Activated CD8-positive, alpha-beta T cell treated with anti-CD3 and anti-CD28 coated beads, Interleukin-2, amount 10 ng/mL, durations not matched to agents 7 days and 5 days (primary cell): ENCODE measurements at places on chromosomes 11 and 22. TPM values are rescaled to one million over a fixed set of nuclear protein-coding genes. Genes with fewer than 3 reads are reported as not detected.

THAP12 gene
- total RNA-seq = 50.8 TPM

GRCh38 chr11:42066113-42066512, 606.7 kb upstream of the LRRC4C start:
- no peaks in the 10 kb centered on the region for H3K27me3 ChIP-seq
- H3K4me1 ChIP-seq = no peaks in the 10 kb centered on the region
- no peak for DNase-seq
- no peak overlapping the region for H3K27ac ChIP-seq
- no peaks in the 10 kb centered on the region for H3K36me3 ChIP-seq

GRCh38 chr22:43592476-43592875, 180.7 kb downstream of the MPPED1 start:
- H3K27ac ChIP-seq = no peak overlapping the region
- H3K4me3 ChIP-seq = no peak overlapping the region
- H3K36me3 ChIP-seq = no peaks in the 10 kb centered on the region

GRCh38 chr11:13965337-13965736, 2.8 kb downstream of the SPON1 start:
- peaks cover 24% of the 10 kb centered on the region for H3K4me1 ChIP-seq
- no peaks in the 10 kb centered on the region for H3K36me3 ChIP-seq

DNA sequence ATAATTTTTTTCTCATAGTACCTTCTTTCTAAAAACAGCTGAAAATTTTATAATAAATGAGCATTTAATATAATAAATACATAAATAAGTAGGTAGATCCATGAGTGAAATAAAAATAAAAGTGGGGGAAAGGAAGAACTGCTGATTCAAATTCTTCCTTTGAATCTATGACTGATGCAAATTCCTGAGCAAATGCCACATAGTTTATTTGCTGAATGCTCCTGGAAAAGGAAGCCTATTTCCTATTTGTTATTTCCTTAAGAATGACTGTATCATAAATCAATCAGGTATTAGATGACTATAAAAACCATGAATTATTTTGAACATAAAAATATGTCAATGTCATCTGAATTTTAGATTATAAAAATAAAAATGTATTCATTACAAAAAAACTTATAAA, 16.6 kb downstream of the BTBD10 start:
- H3K27ac ChIP-seq = no peak overlapping the region
- DNase-seq = no peak
- H3K4me3 ChIP-seq = no peak overlapping the region
- peaks cover 3% of the 10 kb centered on the region for H3K36me3 ChIP-seq
- H3K27me3 ChIP-seq = no peaks in the 10 kb centered on the region

GRCh38 chr22:29309332-29310064, 3.0 kb downstream of the GAS2L1 start:
- H3K27me3 ChIP-seq = peaks cover 34% of the 10 kb centered on the region
- peak overlapping the region; percentile 63 for H3K4me3 ChIP-seq
- H3K27ac ChIP-seq = peak overlapping the region; percentile 86
- peaks cover 6% of the 10 kb centered on the region for H3K36me3 ChIP-seq
- no peak for DNase-seq
- H3K4me1 ChIP-seq = peaks cover 64% of the 10 kb centered on the region

KLHL35 gene
- 0.31 TPM for total RNA-seq

DNA sequence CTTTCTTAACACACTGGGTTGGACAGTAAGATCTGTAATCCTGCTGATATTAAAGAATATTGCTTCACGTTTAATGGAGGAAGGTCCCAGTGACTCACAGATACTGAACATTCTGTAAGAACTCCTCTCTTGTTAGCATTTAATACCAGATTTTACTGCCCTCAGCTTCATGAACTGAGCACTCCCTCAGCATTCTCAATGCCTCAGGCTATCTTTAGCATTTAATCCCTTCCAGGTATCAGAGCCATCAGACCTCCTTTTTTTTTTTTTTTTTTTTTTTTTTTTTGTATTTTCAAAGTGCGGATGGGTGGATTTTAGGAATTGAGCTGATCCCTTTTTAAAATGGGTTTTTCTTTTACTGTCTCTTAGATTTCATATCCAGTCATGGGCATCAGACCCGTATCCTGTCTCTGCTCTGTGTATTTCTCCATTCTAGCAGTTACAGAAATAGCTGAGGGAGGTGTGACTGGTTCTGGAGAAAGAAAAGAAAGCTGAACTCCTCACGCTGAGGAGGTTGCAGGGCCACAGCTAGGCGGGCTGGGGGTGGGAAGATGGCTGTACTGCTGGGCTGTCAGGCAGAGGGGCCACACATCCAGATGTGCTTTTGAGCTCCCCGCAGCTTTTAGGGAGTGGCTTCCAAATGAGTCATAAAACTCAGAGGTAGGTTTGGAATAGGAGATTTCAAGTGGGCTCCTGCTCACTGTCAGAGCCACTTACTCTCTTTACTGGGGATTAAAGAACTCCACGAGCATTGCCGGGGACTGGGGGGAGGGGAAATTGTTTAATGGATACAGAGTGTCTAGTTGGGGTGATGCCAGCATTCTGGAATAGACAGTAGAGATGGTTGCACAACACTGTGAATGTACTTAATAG, 97.0 kb downstream of the SYT9 start:
- peaks cover 5% of the 10 kb centered on the region for H3K27me3 ChIP-seq
- DNase-seq = no peak
- no peak overlapping the region for H3K27ac ChIP-seq

SLC6A5 gene
- total RNA-seq = not detected

PATE4 gene
- not detected for total RNA-seq

- no peaks in the 10 kb centered on the region for H3K36me3 ChIP-seq
- H3K4me1 ChIP-seq = peaks cover 12% of the 10 kb centered on the region
- no peak overlapping the region for H3K27ac ChIP-seq
- no peaks in the 10 kb centered on the region for H3K27me3 ChIP-seq
- no peak for DNase-seq
These were observed 774.3 kb downstream of the FAM181B start for GRCh38 chr11:81959341-81959740.

SELENOM gene
- 0.76 TPM for total RNA-seq

DNA sequence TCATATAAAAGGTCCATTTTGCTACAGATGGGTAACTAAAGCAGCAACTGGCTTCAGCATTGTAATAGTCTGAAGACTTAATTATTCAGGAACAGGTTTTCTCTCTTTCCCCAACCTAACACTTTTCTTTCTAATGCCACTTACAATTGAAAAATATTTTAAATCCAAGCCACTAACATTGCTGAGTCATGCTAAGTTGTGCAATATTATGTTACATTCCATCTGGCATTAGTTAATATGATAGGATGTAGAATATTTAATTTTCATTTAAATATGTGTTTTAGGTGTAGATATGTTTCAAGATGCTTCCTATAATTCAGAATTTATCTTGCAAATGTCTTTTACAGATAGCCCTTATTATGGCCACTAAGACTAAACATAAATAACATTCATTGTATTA, 98.6 kb downstream of the KIF18A start:
- H3K36me3 ChIP-seq = no peaks in the 10 kb centered on the region
- DNase-seq = no peak
- no peak overlapping the region for H3K27ac ChIP-seq
- H3K4me1 ChIP-seq = no peaks in the 10 kb centered on the region
- H3K27me3 ChIP-seq = no peaks in the 10 kb centered on the region
- no peak overlapping the region for H3K4me3 ChIP-seq

- peaks cover 43% of the 10 kb centered on the region for H3K4me1 ChIP-seq
- peak overlapping the region; percentile 28 for H3K4me3 ChIP-seq
- peak overlapping the region; percentile 73 for H3K27ac ChIP-seq
- no peaks in the 10 kb centered on the region for H3K27me3 ChIP-seq
- peak; percentile 57 for DNase-seq
- peaks cover 24% of the 10 kb centered on the region for H3K36me3 ChIP-seq
These were observed 2.8 kb downstream of the PDXP start for GRCh38 chr22:37661160-37661924.

DNA sequence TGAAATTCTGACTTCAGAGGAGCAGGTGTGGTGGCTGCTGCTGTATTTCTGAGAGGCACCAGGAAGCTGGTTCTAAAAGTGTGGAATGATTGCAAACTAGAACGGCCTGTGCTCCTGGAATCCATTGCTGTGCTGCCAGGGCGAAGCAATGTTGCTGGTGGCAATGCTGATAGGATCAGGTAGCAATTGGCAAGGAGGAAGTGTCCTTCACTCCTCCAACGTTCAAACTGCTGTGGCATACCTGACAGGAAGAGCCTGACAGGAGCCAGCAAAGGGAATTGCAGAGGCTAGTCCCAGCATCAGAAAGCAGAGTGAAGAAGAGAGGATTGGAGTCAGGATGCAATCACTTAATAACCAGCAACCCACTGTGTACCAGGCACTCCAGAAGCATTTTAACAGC, 118.2 kb downstream of the FAR1 start:
- DNase-seq = no peak
- no peak overlapping the region for H3K4me3 ChIP-seq
- no peaks in the 10 kb centered on the region for H3K36me3 ChIP-seq
- no peak overlapping the region for H3K27ac ChIP-seq

GDPD4 gene
- total RNA-seq = not detected

DNA sequence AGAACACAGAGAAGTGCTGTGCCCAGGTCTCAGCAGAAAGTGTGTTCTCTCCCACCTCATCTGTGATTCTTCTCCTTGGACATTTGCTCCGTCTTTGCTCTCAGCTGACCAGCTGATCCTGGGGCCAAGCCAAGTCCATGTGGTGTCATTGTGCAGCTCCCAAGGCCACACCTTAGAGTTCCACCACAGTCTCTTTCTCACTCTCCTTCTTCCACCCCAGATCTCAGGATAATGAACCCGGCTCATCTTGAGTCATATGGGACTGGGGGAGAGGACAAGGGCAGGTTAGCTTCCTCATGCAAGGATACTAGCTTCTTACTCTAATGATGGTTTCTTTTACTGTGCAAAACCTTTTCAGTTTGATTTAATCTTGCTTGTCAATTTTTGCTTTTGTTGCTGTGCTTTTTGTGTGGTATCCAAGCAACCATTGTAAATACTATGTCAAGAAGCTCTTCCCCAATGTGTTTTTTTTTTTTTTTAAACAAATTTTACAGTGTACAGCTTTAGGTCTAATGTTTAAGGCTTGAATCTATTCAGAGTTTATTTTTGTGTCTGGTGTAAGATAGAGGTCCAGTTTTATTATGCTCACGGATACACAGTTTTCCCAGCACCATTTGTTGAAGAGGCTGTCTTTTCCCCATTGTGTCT, 75.0 kb upstream of the OR4B1 start:
- peaks cover 7% of the 10 kb centered on the region for H3K4me1 ChIP-seq
- no peak overlapping the region for H3K27ac ChIP-seq
- H3K4me3 ChIP-seq = no peak overlapping the region
- peaks cover 68% of the 10 kb centered on the region for H3K36me3 ChIP-seq
- H3K27me3 ChIP-seq = no peaks in the 10 kb centered on the region
- DNase-seq = no peak

DNA sequence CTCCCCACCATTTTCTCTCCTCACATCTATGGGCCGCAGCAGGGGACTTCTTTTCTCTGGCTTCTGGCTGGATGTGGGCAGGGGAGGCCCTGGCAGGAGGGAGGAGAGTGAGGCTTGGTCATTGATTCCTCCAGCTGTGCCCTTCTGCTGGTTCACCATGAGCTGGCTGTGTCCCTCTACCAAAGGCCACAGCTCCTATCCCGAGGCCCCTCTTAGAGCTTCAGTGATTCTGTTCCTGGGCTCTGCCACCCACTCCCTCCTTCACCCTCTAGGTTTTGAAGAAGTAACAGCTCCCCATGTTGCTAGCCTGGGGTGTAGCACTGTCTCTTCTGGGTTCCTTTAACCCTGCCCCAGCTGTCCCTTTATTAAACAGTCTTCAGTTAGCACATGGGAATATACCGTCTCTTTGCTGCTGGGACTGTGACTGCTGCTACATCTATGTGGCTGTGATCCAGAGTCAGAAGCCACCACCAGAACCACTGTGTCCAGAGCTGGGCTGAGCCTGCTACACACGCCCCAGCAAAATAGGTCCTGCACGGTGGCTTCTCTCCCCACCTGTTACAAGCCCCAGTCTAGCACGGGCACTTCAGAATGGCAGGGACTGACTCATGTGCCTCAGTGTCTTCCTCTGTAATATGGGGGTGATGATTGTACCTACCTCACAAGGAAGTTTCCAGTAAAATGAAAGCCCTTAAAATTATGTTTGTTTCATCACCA, 578 bp upstream of the PARVG start:
- peaks cover 10% of the 10 kb centered on the region for H3K27me3 ChIP-seq
- H3K36me3 ChIP-seq = peaks cover 19% of the 10 kb centered on the region
- DNase-seq = no peak
- peak overlapping the region; percentile 95 for H3K4me3 ChIP-seq
- H3K4me1 ChIP-seq = peaks cover 32% of the 10 kb centered on the region
- peak overlapping the region; percentile 92 for H3K27ac ChIP-seq

- no peak overlapping the region for H3K27ac ChIP-seq
- no peaks in the 10 kb centered on the region for H3K36me3 ChIP-seq
- H3K4me1 ChIP-seq = no peaks in the 10 kb centered on the region
- no peak for DNase-seq
- H3K27me3 ChIP-seq = no peaks in the 10 kb centered on the region
These were observed 52.4 kb downstream of the KCNC1 start for GRCh38 chr11:17786824-17787525.

- DNase-seq = no peak
- no peak overlapping the region for H3K4me3 ChIP-seq
- H3K27ac ChIP-seq = no peak overlapping the region
- peaks cover 23% of the 10 kb centered on the region for H3K4me1 ChIP-seq
These were observed 30.2 kb downstream of the ZBTB16 start for GRCh38 chr11:114089748-114090147.

GRCh38 chr11:131146827-131147490, 223.5 kb upstream of the NTM start:
- no peak overlapping the region for H3K4me3 ChIP-seq
- no peak overlapping the region for H3K27ac ChIP-seq
- H3K27me3 ChIP-seq = no peaks in the 10 kb centered on the region
- H3K4me1 ChIP-seq = no peaks in the 10 kb centered on the region
- DNase-seq = no peak
- no peaks in the 10 kb centered on the region for H3K36me3 ChIP-seq

DNA sequence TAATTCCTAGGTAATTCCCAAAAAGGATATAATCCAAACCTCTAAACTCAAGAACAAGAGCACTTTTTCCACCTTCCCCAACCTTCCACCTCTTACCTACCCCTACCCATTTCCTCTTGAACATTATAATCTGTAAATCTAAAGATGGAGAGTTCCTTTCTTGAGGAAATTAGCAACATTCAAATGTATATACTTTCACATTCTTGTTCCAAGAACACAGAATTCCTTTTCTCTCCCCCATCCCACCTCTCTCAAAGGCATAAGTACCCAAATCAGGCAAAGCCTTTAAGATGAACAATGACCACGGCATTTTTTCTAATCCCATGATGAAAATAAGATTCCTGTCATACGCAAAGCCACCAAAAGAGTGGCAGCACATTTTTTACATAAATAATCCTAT, 18.3 kb downstream of the RRAS2 start:
- no peak overlapping the region for H3K27ac ChIP-seq
- no peak for DNase-seq

DNA sequence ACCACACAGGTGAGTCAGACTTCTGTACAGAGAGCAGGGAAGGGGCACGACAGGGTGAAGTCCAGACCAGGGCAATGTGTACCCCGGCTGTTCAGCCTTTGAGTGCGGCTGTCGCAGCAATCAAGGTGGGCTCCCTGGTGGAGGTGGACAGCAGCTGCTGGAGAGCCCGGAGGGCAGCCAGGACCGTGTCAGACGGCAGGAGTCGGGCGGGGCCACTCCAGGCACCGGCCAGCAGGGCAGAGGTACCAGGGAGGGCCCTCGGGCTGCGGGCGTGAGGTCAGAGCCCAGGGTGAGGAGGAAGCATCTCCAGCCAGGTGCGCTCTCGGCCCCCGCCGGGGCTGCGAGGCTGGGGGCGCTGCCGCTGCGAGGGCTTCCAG, 802 bp upstream of the PIM3 start:
- H3K27ac ChIP-seq = peak overlapping the region; percentile 81
- peaks cover 28% of the 10 kb centered on the region for H3K4me1 ChIP-seq
- no peaks in the 10 kb centered on the region for H3K27me3 ChIP-seq
- peak overlapping the region; percentile 66 for H3K4me3 ChIP-seq
- DNase-seq = no peak
